ENCODE measurements at places on chromosomes 6 and 20.

GRCh38 chr20:63071541-63072181 lies 64.9 kb upstream of the BHLHE23 start:
- peak; percentile 31 for DNase-seq

DNA sequence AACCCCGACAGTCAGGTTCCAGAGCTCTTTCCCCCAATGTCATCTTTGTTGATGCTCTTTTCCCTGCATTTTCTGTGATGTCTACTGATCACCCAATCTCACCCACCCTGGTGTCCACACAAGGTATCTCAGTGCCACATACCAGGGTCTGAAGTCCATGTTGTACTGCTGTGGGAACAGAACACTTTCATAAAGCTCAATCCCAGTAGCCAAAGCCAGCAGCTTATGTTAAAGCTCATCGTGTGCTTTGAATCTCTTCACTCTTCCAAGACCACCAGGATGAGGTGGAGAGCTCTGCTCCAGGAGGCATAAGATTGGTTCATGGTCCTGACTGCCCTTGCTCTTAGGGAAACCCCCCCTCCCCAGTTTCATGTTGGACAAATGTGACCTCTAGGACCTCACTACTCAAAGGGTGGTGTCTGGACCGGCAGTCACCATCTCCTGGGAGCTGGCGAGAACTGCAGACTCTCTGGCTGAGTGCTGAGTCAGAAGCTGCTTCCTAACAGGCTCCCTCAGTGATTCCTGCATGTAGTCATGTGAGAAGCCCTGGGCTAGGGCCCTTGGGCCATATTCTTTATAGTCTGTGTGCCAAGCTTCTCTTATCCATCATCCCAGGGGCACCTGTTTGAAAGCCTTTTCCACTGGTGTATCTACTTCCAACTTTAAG lies 13.4 kb upstream of the CPNE5 start:
- no peak for DNase-seq

DNA sequence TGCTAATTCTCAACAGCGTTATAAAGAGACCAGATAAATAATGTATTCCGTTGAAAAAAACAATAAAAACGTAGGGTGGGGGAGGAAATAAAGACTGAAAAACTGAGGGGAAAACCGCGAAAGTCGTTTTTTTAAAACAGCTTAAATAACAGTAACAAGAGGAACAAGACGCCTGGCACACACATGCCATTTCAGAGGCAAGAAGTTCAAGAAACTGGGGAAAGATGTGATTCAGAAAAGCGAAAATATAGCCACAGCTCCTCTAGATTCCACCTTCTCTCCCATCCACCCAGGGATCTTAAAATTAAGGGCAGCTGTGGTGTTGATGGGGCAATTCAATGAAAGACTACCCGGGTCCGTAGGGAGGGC lies 1.3 kb downstream of the EPB41L2 start:
- peak; percentile 20 for DNase-seq

DNA sequence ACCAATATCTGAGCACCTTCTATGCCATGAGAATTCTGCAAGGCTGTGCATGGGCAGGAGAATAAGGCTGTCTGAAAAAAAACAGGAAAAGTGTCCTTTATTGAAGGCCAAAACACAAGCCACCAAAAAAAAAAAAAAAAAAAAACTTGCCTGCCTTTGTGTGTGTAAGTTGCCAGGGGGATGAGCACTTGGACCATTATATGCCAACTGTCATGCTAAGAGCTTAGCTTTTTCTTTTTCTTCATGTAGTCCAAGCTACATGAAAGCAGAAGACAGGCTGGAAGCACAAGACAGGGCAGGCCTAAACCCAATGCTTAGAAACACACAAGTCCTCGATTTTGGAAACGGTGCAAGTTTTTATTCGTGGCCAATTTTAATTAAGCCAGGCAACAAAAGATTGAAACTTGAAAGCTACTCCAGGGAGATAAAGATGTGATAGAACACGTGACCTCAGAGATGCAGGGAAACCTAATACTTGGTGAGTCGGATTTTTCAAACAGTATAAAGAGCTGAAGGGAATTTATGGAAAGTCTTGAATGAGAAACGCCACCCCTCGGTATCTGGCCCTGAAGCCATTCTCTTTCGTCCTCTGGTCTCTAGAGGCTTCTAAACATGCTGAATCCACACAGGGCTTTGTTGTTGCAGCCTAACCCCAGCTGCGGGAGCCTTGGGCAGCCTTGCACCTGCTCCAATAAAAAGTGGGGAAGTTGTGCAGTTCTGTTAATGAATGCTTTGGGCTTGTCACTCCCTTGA lies 8.6 kb downstream of the BMP7 start:
- DNase-seq = no peak

DNA sequence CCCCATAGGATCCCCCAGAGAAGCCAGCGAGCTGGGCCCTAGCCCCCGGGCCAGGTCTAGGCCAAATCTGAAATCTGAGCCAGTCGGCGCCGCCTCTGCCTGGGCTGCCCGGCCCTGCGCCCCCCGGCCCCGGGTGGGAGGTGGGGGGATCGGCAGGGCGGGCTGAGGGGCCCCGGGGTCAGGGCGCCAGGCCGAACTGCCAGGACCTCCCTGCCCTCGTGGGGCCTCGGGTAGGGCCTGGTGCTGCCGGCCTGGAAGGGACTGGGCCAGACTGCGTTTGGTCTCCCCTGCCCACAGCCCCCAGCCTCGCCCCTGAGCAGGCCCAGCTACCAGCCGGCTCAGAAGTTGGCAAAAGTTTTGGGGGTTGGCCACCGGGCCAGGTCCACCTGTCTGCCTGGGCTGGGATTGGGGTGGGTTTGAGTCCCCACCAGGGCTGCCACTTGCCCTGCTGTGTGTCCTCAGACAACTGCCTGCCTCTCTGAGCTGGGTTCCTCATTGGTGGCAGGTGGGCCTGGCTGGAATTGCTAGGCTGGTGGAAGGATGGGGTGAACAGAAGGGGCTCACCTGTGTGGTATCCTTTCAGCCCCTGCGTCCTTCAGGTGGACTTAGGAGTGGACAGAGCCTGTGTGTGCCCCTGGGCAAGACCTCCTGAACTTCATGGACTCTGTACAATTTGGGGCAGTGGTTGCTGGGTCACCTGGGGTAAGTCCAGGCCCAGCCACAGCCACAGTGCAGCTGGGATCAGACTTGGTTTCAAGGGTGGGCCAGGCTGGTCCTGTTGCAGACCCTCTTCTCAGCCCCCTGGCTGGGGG lies 801 bp downstream of the SRC start:
- no peak for DNase-seq

GRCh38 chr6:141552031-141552430 lies 580.7 kb upstream of the GJE1 start:
- DNase-seq = no peak

GRCh38 chr6:2695454-2696095 lies 55.1 kb downstream of the MYLK4 start:
- DNase-seq = peak; percentile 56

DNA sequence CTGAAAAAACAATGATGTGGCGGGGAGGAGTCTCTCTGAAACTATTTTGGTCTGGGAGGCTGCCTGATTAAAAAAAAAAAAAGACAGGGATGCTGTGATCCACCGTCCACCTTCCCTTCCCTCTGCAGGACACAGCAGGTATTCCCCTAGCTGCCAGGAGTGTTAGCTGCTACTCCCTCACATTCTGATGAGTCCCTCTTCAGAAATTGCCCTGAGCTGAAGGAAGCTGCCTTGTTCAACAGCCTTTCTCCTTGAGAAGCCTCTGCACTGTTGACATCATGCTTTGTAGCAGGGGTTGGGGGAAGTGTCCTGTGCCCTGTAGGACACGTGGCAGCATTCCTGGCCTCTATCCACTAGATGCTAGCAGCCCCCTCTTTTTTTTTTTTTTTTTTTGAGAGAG lies 71.7 kb upstream of the ZMYND8 start:
- no peak for DNase-seq
